ENCODE measurements at places on chromosomes 4 and X.

- no peak for DNase-seq
Measured at GRCh38 chr4:140943486-140944198, 187.5 kb upstream of the TBC1D9 start.

DNA sequence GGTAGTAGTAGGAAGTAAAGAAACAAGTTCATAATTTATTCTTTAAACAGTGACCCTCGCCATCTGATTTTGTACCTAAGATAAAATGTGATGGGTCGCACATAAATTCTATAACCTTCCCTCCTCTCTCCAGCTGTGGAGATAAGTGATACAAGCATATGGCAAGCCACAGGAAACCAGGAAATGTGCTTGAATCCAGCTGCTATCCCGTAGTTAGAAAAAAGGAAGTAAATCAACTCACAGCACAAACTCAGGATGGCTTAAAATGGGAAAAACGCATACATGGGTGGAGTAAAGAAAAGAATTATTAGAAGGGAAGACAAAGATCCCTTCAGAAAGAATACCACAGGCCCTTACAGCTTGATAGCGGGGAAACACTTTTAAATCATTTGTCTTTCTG is 78.2 kb downstream of the ZNF827 start:
- DNase-seq, result no peak

DNA sequence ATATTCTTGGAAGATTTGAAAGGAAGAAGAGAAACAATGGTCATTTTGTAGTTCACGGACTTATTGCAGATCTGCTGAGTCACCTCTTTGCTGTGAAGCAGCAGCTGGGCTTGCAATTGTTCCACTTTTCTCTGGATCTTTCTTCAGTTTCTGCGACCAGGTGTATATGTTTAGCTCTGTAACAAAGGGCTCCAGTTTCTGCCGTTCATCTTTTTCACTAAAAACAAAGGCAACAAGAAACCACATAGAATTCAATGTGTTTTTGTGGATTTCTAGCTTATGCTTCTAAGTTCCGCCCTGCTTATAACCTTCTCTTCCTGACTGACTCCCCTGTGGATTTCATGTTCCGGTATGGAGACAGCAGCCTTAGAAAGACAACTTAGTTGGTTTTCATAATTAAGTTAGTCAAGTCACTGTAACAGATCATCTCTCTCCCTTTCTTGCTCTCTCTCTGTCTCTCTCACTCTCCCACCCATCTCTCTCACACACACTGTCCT is 121.6 kb upstream of the EPHA5 start:
- DNase-seq, result no peak

DNA sequence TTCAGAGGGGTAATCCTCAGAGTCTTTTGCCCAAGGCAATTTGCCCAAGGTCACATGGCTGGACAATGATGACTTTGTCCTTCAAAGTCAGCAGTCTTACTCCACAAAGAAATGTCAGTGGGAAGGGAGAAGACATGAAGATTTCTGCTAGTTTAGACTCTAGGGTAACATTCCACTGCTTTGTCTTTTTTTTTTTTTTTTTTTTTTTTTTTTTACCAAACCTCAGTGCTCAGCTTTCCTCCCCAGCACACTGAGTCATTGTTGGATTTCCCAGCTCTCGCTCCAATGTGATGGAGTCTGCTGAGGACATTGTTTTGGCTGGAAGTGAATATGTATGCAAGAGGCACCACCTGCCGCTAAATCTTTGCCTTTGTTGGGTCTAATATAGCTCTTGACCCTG is 7.2 kb upstream of the C1QTNF7 start:
- no peak for DNase-seq

DNA sequence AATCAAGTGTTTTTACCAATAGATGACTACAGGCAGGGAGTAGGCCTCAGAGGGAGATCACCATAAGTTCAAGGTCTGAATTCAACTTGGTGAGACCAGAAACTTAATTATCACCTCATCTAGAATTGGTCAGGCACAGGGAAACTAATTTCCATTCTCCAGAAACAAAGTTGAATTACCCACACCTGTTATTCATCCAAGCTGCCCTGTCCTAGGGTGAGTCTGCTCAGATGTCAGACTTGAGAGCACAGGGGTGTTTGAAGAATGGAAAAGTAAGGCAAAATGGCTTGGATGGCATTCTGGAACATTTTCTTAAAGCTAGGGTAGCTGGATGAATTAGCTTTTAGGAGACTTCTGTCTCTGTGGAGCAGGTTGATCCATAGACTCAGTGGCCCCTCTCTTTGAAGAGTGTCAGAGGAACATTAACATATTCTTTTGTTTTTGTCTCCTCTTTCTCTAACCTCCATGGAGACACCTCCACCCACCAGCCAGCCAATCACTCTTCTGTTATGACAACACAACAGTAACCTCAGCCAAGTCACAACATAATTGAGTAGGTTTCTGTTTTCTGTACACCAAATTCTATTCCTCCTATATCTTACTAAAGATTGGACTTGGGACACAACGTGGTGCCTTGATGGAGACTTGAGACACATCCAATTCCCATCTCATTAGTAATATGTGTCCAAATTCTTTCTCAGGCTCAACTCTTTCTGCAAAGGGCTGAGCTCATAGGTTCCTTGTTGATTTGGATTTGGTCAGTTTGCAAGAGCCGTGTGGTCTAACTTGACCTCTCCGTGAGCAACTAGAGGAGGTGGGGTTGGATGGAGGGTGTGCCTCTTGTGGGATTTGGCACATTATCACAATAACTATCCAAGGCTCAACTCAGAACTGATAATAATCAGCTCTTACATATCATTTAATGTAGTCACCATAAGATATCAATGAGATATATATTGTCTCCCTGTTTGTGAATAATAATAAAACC is 45.1 kb downstream of the VSIG4 start:
- DNase-seq, result no peak

GRCh38 chr4:170672381-170672965 is 582.7 kb upstream of the AADAT start:
- no peak for DNase-seq

- DNase-seq, result no peak
Measured at GRCh38 chr4:82043081-82043808, 330.5 kb downstream of the HNRNPD start.

DNA sequence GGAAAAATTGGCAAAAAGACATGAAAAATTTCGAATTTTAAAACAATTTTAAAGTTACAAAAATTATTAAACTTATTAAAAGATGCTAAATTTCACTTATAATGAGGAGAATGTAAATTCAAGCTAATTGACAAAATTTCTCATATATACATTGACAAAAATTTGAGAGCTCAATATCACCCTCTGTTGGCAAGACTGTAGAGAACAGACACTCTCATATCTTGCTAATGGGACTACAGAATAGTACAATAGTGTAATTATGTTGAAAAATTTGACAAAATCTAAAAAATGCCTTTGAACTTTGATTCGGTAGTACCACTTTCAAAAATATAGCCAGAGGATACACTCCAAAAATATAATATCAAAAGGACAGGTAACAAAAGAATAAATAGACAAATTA is 29.8 kb downstream of the DCAF8L2 start:
- peak; percentile 23 for DNase-seq

GRCh38 chr4:119041396-119041795 is 94.2 kb upstream of the MYOZ2 start:
- no peak for DNase-seq

DNA sequence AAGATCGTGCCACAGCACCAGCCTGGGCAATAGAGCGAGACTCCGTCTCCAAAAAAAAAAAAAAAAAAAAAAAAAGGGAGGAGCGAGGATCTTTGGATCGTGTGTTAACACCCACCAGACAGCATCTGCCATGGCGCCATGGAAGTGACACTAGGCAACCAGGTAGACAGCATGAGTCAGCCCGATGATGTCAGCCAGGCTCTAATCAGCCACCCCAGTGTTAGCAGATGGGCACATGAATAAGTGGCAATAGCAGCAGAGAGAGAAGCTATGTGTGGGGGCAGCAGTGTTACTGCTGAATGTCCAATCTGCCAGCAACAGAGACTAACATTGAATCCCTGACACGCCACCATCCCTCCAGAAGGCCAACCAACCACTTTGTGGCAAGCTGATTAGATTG is 6.6 kb downstream of the SYN1 start:
- no peak for DNase-seq

GRCh38 chr4:56654238-56654632 is 26.9 kb downstream of the HOPX start:
- no peak for DNase-seq

DNA sequence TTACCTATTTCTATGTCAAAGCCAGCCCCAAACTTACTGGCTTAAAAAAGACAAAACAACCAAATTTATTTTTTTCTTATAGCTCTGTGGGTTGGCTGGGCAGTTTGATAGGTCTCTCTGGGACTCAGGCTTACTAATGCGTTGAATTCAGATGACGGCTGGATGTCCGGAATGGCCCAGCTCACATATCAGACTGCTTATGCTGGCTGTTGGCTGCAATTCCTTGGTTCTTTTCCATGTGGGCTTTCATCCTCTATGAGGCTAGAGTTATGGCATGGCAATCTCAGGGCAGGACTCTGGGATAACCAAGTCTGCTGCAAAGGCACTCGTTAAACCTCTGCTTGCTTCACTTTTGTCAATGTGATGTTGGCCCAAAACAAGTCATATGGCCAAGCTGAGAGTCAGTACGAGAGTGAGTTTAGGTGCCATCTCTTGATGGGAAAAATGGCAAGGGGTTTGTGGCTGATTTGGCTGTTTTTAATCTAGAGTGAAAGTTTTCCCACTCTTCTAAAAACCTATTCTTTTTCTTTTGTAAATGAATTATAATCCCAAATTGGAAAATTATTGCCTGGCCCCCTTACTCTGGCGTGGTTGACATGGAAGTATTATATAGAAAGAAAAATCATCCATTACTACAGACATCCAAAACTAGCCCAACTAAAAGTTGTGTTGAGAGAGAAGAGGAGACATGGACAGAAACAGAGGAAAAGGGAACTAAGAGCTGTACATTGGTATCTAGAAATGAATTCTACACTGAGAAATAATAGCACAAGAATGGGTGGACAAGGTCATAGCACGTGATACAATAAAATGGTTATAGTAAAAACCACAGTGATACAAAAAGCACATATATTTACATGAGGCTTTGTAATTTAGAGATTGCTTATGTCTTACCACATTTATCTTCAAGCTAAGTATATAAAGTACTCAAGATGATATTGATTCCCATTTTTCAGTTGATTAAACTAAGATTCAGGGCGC is 6.6 kb downstream of the PRIMPOL start:
- no peak for DNase-seq

DNA sequence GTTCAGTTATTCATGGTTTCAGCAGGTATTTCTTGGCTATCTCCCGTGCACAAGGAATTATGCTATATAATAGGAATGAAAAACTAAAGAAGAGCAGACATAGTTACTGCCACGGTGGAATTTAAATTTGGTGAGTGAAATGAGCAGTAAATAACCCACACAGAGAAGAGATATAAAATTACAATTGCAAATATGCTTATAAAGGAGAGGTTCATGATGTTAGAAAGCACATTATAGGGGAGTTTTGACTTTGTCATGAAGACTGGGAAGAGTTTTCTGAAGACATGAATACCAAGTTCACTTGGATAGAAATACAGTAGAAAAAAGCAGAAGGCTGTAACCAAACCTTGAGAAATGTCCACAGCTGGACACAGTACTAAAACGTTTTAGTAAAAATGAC is 712.0 kb upstream of the AADAT start:
- no peak for DNase-seq

GRCh38 chr4:10442976-10443375 is 14.2 kb downstream of the ZNF518B start:
- no peak for DNase-seq

GRCh38 chr4:124768596-124769365 is 56.2 kb upstream of the ANKRD50 start:
- DNase-seq, result no peak

GRCh38 chr4:41507291-41507947 is 30.5 kb upstream of the LIMCH1 start:
- DNase-seq, result no peak

DNA sequence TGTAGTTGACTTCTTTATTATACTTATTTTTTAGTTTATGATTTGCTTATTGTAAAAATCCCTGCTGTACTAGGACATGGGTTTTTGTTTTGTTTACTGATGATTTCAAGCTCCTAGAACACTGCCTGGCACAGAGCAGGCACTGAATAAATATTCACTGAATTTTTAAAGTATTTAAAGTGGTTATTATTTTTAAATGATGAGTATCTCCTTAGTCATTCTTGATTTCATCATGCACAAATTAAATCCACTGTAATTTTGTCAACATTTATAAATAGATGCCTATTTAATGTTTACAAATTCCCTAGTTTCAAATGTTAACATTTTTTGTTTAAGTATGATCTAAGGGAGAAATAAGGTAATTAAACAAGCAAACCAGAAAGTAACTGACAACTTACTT is 367.9 kb upstream of the SLIT2 start:
- DNase-seq, result no peak

All from AML-193 (cell line).